ENCODE measurements at places on chromosomes 2 and 18.

DNA sequence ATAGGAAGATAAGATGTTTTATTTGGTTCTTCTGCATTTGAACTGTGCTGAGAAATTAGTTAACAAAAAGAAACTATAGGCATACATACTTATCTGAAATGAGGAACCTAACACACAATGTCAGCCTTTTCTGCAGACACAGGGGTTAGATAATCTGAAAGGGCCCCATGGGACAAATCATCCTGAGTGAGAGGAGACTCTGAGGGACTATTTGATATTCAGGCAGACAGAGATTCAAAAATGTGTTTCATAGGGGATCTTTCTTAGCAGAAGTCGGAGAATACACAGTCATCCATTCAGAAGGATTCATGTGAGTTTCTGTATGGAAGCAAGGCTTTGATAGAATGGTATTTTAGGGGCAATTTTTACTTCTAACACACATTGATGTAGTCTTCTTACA, 79.1 kb downstream of the NCKAP5 start:
- no peak for DNase-seq

DNA sequence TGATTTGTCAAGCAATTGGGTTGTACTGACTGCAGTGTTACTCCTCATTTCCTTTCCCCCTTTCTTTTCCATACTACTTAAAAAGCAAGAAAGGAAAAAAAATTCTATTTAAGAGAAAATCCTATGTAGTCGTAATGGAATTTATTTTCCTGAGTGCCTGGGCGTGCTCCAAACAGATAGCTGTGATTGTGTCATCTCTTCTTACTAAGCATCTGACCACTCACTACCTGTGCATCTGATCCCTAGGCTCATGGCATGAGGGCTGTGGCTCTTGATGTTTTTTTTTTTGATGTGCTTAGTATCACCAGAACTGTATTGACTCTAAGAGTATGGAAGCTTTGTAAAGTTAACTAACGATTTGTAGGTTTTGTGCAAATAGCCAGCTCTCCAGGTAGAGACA, 19.0 kb downstream of the CRIM1 start:
- peak; percentile 76 for DNase-seq

DNA sequence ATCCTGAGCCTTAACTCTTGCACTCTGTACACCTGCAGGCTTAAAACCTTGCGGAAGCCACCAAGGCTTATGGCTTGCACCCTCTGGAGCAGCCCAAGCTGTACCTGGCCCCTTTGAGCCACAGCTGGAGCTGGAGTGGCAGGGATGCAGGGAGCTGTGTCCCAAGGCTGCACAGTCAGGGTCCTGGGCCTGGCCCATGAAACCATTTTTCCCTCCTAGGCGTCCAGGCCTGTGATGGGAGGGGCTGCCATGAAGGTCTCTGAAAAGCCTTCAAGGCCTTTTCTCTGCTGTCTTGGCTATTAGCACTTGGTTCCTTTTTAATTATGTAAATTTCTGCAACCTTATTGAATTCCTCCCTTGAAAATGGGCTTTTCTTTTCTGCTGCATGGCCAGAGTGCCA, 56.4 kb downstream of the FAM124B start:
- DNase-seq = no peak

DNA sequence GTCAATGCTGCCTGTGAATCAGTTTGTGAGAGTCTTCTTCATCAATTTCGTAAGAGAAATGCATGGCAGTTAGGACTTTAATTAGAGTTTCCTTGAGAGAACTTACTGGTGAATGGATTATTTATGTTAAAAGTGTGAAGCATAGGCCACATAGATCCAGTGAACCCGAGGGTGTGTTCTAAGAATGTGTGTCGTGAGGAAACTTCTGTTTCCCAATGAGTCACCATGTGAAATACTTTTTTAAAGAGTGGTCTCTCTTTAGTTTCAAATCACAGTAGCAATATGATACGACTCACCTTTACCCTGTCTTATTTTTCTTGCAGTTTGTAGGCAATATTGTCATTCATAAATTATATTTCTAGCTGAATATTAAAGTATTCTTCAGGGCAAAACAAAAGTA, 18.5 kb downstream of the THSD7B start:
- no peak for DNase-seq

GRCh38 chr18:10032331-10033015, 118.7 kb downstream of the VAPA start:
- no peak for DNase-seq

GRCh38 chr2:48532824-48533223, 2.9 kb downstream of the STON1 start:
- DNase-seq = peak; percentile 22

- DNase-seq = no peak
These were observed 8.1 kb upstream of the TMEM200C start for GRCh38 chr18:5903386-5903785.

DNA sequence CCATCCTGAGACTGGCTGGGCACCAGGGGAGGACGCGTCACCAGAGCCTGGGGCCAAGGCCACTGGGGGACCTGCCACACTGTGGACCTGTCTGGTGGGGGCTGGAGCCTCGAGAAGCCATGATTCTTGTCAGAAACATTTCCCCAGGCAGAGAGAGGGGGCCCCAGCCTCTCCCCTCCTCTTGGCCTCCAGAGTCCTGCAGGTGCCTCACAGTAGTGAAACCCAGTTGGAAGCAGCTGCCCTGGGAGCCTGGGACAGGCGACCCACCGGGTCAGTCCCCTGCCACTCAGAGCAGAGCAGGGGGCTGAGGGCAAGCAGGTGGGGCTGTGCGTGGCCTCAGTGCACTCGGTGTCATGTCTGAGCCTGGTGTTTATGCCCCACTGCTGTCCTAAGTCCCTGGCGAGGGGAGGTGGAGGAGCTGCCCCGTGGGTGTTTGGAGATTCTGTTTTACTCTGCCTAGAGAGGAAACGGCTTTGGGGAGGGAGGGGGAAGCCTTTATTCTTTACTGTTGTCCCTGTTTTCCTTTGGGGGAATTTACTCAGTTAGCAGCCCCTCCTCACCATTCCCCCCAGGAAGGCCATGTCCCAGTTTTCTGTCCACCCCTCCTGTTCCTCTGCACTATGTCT, 7.7 kb downstream of the OXER1 start:
- DNase-seq = no peak

DNA sequence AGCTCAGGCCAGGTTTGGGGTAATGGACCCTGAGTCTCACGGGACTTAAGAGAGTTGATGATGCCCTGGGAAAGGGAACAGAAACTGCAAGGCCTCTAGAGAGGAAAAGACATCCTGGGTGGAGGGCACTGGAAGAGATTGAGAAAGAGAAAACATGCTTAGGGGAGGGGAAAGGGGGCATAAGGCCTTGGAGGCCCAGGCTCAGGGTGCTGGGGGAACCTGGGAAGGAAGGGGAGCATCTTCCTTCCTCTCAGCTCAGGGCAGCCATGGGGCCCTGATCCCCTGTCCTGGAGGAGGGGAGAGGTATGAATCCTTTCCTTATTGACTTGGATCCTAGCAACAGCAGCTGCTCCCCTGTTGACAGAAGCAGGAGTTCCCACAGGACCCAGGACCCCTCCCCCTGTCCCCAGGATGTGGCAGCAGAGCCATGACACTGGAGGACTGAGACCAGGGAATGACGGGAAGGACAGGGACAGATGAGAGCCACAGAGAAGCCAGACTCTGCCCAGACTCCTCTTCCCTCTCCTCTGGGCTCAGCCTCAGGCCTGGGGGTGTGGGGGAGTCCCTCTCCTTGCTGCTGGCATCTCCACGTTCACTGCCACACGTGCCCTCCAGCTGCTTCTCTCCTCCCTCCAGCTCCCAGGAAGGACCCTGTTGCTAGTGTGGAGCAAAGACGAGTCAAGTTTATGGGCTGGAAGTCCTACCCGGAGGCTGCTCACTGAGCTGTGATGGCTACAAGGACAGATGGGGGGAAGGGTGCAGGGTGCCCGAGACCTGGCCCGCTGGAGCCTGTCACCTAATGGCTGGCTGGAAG, 815 bp downstream of the GPBAR1 start:
- DNase-seq = no peak

- DNase-seq = no peak
These were observed 75.4 kb downstream of the KLF7 start for GRCh38 chr2:207090389-207090788.

GRCh38 chr2:68747900-68748299, 13.3 kb downstream of the ARHGAP25 start:
- no peak for DNase-seq

GRCh38 chr2:128489526-128490273, 171.0 kb upstream of the HS6ST1 start:
- DNase-seq = no peak

- DNase-seq = no peak
These were observed 879 bp upstream of the ADAM23 start for GRCh38 chr2:206442474-206442832.

DNA sequence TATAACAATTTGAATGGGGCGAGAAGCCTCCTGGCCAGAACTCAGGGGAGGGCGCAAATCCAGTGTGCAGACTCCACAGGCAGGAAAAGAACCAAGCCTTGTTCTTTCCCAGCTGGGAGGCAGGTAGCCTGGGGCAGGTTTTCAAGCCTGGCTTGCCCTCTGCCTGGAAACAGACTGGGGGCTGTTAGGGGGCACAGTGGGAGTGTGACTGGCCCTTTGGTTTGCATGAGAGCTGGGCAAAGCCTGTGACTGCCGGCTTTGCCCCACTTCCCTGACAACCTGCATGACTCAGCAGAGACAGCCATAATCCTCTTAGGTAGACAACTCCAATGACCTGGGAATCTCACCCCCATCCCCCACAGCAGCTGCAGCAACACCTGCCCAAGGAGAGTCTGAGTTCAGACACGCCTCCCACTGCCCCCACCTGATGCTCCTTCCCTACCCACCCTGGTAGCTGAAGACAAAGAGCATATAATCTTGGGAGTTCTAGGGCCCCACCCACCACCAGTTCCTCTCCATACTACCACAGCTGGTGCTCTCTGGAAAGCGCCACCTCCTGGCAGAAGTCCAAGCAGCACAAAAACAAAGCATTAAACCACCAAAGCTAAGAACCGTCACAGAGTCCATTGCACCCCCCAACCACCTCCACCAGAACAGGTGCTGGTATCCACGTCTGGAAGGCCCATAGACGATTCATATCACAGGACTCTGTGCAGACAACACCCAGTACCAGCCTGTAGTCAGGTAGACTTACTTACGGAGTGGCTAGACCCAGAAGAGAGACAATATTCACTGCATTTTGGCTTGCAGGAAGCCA, 402.5 kb downstream of the STK39 start:
- DNase-seq = no peak

- DNase-seq = peak; percentile 8
These were observed 972 bp upstream of the MPP4 start for GRCh38 chr2:201699416-201699815.

DNA sequence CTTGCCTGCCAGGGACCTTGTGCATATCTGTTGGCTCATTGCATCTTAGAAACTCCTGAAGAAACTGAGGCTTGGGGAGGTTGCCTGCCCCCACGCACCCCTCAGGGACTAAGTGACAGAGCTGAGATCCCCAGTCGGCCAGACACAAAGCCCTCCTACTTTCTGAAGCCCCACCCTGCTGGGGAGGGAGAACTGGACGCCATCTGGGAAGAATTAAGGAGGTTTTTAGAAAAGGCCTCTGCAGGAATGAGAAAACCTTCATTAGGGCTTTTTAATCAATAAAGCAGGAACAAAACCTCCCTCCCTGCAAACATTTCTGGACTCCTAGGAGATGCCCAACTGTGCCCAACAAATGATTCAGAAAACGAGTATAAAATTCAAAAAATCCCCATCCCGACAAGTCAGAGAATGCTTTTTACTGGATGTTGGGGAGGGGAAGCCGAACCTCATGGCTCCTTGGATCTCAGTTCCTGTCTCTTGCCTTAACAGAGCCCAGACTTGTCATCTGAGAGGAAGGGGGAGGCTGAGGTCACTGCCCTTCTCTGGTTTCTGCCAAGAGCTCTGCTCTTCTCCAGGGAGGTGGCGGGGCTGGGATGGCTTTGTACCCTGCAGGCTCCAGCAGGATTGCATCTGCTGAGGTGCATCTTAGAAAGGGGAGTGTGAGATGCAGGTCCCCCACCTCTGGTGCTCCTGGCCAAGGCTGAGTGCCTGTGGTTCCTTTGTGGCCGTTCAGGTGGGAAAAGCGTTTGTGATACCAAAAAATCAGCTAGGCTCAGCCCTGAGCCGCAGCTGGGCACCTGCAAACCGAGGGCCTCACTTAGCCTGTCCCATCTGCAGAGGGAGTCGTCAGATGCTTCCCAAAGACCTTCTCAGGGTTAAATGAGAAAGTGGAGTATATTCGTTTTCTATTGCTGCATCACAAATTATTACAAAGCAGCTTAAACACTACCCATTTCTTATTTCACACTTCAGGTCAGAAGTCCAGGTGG, 142.4 kb downstream of the ZFP36L2 start:
- DNase-seq = peak; percentile 58

GRCh38 chr18:68662754-68663153, 52.2 kb downstream of the TMX3 start:
- DNase-seq = peak; percentile 63

DNA sequence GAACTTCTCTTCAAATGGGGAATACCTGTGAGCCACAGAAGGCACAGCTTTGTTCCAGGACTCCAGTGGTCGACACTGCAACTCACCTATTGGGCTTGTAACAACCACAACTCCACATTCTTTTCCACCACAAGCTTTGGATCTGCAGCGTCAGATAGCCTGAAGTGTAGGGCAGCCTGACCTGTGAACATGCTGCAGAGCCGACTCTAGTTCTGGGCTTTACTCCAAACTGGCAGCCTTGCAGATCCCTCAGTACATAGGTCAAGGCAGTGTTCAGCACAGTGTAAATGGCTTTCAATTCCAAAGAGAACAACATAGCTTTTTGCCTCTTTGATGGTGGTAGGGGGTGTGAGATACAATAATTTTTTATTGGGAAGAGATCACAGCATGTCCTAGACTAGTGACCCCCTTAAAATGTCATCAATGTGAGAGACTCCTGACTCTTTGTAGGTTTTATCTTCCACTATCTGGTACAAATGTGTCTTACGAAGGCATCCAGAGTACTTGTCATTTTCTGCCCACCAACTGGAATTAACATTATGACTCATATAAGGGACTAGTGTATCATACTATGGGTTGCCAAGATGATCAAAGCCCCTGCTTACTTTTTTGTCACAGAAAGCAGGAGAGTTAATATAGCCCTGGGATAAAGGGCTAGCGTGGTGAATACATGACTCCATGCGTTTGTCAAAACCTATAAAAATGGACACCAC, 149.8 kb downstream of the COPS8 start:
- peak; percentile 82 for DNase-seq

- peak; percentile 2 for DNase-seq
These were observed 422.5 kb upstream of the CRIM1 start for GRCh38 chr2:35933031-35933430.

Data from ELR (cell line).